Testis (tissue), 5 donors: ENCODE measurements at places on chromosomes 7 and 10.

- H3K4me3 ChIP-seq: no peak overlapping the region
- no peak for DNase-seq
- no peaks in the 10 kb centered on the region for H3K4me1 ChIP-seq
- H3K27ac ChIP-seq: no peak overlapping the region
- no peaks in the 10 kb centered on the region for H3K36me3 ChIP-seq
These were observed 60.4 kb upstream of the KCNIP2 start for GRCh38 chr10:101903827-101904550.

- H3K27ac ChIP-seq: no peak overlapping the region
- H3K4me1 ChIP-seq: no peaks in the 10 kb centered on the region
- H3K36me3 ChIP-seq: no peaks in the 10 kb centered on the region
- no peak for DNase-seq
- H3K4me3 ChIP-seq: no peak overlapping the region
These were observed 16.0 kb upstream of the DNTT start for GRCh38 chr10:96288151-96288621.

GRCh38 chr10:95341716-95342130, 50.9 kb upstream of the PDLIM1 start:
- no peaks in the 10 kb centered on the region for H3K36me3 ChIP-seq
- H3K27ac ChIP-seq: no peak overlapping the region
- no peak overlapping the region for H3K4me3 ChIP-seq

DNA sequence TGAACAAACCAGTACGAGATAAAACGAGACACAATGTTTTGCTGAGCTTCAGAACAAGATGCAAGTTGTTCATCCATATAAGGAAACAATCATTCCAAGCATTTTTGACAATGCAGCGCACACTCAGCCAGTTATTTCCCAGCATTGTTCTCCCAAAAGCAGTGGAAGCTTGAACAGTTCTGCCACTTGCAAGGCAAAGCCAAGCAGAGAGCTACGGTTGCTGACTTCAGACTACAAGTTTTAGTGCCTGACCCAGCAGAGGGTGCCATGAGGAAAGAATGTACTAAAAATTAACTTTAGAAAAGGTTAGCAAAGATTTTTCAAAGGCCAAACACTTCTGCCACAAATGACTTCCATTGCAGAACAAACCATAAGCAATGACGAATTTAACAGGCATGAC, 152.5 kb downstream of the SLC25A13 start:
- no peak overlapping the region for H3K27ac ChIP-seq
- no peaks in the 10 kb centered on the region for H3K4me1 ChIP-seq
- peak; percentile 18 for DNase-seq

DNA sequence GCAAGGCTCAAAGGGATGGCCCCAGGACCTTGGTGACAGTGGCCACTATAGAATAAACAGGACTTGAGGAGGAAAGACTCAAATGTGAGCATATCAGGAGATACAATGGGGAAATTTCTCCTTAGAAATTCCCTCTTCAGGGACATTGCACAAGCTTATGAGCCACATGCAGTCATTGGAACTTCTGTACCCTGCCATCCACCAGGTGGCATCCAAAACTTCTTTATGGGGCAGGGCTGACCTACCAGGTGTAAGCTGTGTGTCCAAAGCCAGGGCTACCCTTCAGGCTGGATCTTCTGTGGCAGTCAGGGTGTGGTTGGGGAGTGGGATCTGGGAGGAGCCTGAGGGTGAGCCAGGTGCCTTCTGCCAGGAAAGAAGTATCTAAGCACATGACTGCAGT, 36.6 kb upstream of the LRRC18 start:
- peak; percentile 64 for DNase-seq
- peaks cover under 1% of the 10 kb centered on the region for H3K4me1 ChIP-seq
- no peak overlapping the region for H3K27ac ChIP-seq
- H3K36me3 ChIP-seq: no peaks in the 10 kb centered on the region
- no peak overlapping the region for H3K4me3 ChIP-seq

- H3K4me3 ChIP-seq: no peak overlapping the region
- DNase-seq: no peak
- H3K4me1 ChIP-seq: no peaks in the 10 kb centered on the region
- H3K27me3 ChIP-seq: no peaks in the 10 kb centered on the region
- H3K27ac ChIP-seq: no peak overlapping the region
These were observed 82.7 kb upstream of the GPR22 start for GRCh38 chr7:107387128-107387527.

- H3K4me3 ChIP-seq: no peak overlapping the region
- H3K4me1 ChIP-seq: no peaks in the 10 kb centered on the region
- H3K36me3 ChIP-seq: no peaks in the 10 kb centered on the region
- no peak overlapping the region for H3K27ac ChIP-seq
- no peaks in the 10 kb centered on the region for H3K27me3 ChIP-seq
- no peak for DNase-seq
These were observed 404.1 kb upstream of the GALNT17 start for GRCh38 chr7:70727861-70728260.

DNA sequence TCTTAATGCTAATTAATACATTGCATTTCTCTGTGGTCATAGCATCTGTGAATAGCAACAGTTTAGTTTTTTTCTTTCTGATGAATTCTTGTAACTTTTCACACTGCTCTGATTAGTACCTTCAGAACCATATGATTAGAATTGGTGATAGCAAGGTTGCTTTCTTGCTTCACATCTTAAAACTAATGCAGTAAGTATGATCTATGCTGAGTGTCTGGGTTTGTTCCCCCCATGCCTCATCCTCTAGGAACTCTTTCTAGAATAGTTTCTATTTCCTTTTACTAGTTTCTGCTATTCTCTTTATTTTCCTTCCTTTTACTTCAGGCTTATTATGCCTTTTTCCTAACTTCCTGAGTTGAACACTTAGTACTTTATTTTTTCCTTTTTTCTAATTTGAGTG, 32.4 kb downstream of the TES start:
- no peaks in the 10 kb centered on the region for H3K4me1 ChIP-seq
- no peak for DNase-seq
- H3K27ac ChIP-seq: no peak overlapping the region
- no peaks in the 10 kb centered on the region for H3K27me3 ChIP-seq
- no peaks in the 10 kb centered on the region for H3K36me3 ChIP-seq
- H3K4me3 ChIP-seq: no peak overlapping the region

GRCh38 chr10:64699244-64699643, 1178.0 kb downstream of the REEP3 start:
- H3K4me3 ChIP-seq: no peak overlapping the region
- H3K27ac ChIP-seq: no peak overlapping the region
- DNase-seq: no peak
- no peaks in the 10 kb centered on the region for H3K4me1 ChIP-seq
- no peaks in the 10 kb centered on the region for H3K27me3 ChIP-seq

- H3K27ac ChIP-seq: no peak overlapping the region
- H3K27me3 ChIP-seq: no peaks in the 10 kb centered on the region
- H3K4me3 ChIP-seq: no peak overlapping the region
- peak; percentile 54 for DNase-seq
- H3K4me1 ChIP-seq: peaks cover 43% of the 10 kb centered on the region
These were observed 51.7 kb downstream of the HSPA12A start for GRCh38 chr10:116690356-116691322.

DNA sequence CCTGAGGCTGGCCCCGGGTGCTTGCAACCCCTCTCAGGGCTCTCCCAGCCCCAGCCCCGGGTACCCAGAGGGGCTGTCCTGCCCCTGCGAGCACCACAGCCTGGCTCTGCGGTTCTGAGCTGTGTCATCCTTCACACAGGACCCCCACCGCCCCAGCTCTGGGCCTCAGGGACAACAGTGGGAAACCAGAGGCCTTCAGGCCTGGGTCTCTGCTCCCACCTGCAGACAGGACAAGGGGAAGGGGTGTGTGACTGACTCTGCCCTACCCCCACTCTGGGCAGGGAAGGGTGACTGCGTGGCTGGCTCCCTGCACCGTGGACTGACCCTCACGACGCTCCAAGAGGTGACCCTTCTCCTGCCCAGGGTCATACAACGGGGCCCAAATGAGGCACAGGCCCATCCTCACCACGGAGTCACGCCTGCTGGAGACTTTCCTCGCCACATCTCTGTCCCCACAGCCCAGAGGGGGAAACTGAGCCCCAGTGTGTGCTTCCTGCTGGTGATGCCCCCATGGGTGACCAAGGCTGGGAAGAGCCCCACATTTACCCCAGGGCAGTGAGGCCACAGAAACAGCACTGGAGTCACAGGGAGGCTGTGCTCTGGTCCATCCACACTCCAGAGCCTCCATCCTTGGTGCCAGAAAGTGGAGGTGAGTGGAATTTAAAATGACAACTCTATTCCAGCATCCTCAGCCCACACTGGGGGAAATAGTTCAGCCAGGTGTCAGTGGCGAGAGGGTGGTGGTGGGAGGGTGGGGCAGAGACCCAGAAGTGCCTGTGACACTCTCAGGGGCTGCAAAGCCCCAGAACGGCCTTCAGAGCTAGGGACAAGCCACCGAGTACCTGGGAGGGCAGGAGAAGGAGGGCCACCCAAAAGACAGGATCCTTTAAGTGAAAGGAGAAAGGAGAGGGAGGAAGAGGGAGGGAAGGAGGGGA, 13.6 kb downstream of the CAMK2B start:
- H3K36me3 ChIP-seq: no peaks in the 10 kb centered on the region
- no peaks in the 10 kb centered on the region for H3K4me1 ChIP-seq
- no peak overlapping the region for H3K4me3 ChIP-seq
- no peak overlapping the region for H3K27ac ChIP-seq
- no peaks in the 10 kb centered on the region for H3K27me3 ChIP-seq

- no peak overlapping the region for H3K4me3 ChIP-seq
- no peaks in the 10 kb centered on the region for H3K36me3 ChIP-seq
- no peak for DNase-seq
- no peak overlapping the region for H3K27ac ChIP-seq
- no peaks in the 10 kb centered on the region for H3K27me3 ChIP-seq
- H3K4me1 ChIP-seq: no peaks in the 10 kb centered on the region
These were observed 293.8 kb downstream of the PHTF2 start for GRCh38 chr7:78092331-78092730.
